Karpas-422 (cell line): ENCODE measurements at places on chromosomes 7 and 10.
A peak's percentile ranks its signal among the peaks of the same experiment; 100 is the strongest.

DNA sequence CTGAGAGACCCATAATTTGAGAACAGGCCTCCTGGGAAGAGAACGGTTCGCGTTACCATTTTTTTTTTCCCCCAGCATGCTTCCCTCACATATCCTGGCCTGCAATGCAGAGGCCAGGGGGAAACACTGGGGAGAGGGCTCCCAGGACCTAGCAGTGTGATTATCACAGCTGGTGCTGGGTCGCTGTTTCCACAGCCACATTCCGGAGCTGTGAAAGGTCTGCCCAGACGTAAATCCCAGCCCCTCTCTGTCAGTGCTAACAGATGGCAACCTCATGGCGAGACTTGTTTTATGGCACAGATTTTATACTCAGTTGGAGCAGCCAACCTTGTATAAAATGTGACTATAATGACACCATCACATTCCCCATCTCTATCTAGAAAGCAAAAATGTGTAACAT lies 150.5 kb downstream of the PLXDC2 start:
- no peak for DNase-seq

DNA sequence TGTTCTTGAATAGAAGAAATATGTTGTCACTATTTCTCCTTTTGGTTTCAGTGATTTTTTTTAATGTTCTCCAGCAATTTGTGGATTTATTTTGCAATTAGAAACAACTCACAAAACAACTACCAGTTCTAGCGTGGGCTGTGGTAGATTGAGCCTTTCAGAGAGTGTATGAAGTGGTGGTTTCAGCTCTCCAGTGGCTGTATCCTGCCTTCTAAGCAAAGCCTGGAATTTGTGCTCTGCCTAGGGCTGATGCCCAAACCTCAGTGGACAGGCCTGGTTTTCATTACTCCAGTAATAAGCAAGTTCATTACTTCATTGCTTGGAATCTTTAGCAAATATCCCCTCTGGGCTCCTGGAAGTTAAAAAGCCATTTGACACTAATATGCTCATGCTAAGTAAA lies 35.9 kb downstream of the APBB1IP start:
- DNase-seq: no peak

DNA sequence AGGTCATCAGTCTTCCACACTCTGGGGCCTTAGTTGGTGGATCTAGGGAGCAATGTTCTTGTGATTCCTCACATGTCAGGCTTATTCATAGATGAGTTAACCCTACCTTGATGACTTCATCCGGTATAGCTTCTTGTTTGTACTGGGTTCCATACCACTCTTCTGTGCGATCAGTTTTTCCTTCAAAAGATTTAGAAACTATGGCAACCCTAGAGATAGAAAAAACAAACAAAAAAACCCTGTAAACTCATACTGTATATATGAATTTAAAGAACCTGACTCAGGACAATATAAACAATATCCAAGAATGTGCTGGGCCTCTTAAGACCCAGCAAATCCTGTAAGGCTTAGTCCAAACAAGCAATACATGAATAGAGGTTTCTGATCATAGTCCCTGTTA lies 83.5 kb downstream of the IDE start:
- no peak for DNase-seq

DNA sequence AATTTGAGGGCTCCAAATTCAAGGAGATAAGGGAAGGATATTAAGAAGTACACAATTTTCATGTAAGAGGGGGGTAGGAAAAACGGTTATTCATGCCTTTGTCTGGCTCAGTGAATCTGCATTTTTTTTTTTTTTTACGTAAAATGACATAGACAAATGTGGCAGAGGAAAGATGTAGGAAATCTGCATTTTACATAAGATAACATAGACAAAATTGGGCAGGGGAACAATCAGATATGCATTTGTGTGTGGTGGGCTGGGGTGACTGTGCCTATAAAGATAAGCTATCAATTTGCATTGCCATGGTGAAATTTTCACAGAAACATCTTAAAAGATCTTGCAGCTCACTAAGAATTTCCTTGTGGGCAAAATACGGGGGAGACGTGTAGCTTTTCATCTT lies 92.7 kb upstream of the GPR141 start:
- DNase-seq: no peak

DNA sequence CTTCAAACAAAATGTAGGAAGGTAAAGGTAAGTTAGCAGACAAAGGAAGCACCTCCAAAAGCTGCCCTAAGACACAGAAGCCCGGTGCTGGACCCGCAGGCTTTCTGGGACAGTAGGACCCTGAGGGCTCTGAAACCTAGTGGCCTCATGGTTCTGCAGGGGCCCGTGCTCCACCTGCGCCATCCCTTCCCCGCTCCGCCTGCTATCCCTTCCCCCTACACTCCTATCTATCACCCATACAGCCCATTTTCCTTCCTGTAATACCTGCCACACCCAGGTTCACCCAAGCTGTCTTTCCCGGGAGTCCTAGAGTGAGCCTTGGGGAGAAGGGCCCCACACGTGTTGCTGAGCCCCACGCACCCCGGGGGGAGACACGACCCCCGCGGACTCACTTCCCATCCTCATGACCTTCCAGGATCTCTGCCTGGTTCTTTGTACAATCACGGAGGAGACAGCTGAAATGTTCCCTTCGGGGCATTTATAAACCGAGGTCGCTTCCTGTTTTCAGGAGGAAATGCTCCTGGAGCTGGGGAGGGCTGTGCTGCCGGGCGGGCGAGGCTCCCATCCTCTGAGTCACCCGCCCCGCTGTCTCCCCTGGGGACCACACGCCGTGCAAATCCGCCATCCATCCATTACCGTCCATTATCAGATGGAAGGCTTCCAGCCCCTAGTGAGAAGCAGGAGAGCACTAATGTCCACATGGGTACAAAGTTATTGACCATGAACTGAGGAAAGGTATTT lies 251.7 kb upstream of the PITRM1 start:
- no peak for DNase-seq

DNA sequence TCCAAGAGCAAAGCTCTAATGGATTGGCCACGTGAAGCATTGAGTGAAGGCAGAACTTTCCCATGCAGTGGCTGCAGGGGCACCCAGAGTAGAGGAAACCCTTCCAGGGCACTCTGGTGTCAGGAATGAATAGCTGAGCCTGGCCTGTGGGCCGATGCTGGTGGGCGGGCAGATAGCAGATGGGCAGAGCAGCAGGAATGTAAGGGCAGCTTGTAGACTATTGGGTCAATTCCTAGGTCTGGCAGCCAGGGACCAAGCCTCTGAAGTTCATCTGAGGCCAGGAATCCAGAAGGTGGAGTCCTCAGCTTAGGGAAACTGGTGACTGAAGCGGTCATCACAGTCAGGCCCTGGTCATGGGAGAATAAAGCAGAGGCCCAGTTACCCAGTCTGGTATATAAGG lies 115.4 kb downstream of the TMEM178B start:
- DNase-seq: no peak

- DNase-seq: no peak
Observed at GRCh38 chr7:101094376-101094775, 9.1 kb downstream of the TRIM56 start.

GRCh38 chr10:44857363-44858016 lies 53.6 kb upstream of the TMEM72 start:
- DNase-seq: peak; percentile 84

DNA sequence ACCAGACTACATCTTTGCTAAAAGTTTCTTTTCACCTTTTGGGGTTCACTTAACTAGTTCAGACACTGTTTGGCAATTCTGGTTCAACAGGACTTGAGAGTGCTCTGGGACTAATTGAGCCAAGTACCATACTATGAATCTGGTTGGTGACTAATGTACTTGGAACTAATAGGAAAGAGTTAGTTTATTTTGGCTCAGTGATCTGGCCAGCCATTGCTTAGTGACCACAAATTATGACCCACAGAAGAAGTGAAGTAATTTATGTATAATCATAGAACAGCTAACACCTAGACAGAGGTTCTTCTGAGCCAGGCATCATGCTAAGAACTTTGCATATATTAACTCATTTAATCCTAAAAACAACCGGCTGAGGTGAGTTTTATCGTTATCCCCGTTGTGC lies 126.5 kb upstream of the JCAD start:
- no peak for DNase-seq

GRCh38 chr7:82677493-82677892 lies 233.9 kb upstream of the CACNA2D1 start:
- no peak for DNase-seq

DNA sequence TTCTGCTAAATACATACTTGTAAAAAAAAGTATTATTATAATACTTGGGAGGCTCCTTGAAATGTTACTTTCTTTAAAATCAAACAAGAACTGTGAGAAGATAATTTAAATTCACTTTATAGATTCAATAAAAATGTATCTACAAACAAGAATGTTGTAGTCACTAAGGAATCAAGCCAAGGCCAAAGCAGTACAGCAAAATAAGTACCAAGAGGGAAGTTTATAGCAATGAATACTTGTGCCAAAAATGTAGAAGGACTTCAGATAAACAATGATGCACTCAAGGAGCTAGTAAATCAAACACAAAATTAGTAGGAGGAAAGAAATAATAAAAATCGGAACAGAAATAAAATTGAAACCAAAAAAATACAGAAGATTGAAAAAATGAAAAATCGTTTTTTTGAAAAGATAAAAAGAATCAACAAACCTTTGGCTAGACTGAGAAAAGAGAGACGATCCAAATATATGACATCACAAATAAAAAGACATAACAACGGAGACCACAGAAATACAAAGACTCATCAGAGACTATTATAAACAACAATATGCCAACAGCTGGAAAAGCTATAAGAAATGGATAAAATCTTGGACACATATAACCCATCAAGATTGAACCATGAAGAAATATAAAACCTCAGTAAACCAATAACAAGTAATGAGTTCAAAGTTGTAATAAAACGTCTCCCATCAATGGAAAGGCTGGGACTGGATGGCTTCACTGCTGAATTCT lies 286.0 kb upstream of the TMEM229A start:
- no peak for DNase-seq

DNA sequence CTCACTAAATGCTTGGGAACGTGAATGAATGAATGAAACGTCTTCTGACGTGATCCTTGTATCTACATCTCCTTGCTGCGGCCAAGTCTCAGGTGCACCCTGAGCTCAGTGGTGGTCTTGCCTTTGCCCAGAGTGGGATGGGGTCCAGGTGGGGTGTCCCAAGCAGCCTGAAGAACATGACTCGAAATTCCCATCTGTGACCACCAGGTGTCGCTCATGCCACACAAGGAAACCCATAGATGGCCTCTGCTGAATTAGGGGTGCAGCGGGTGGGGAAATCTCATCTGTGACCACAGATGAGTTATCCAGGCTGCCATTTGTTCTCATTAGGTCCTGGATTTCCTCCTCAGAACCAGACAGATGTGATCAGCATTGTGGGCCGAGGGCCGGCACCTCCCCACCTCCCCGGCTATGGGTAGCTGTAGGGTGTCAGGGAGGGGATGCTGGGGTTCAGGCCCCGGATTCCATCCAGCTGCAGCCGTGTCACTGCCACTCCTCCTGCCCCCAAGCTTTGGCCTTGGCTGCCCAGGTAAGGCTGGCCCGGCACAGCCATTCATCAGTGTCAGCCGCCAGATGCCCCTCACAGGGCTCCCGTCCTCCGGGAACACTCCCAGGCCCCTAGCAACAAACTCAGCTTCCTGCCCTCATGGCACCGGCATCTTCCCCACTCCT lies 21.0 kb upstream of the GNA12 start:
- peak; percentile 88 for DNase-seq

- DNase-seq: peak; percentile 91
Observed at GRCh38 chr10:92848441-92849233, at the start of gene EXOC6. Gene EXOC6, plus strand, starts transcription at chr10:92848520. Its CDS starts 14 bp downstream, at chr10:92848534.

- no peak for DNase-seq
Observed at GRCh38 chr7:13778967-13779366, 210.5 kb downstream of the ETV1 start.

- peak; percentile 49 for DNase-seq
Observed at GRCh38 chr10:85650791-85651496, 715.7 kb downstream of the GRID1 start.

- no peak for DNase-seq
Observed at GRCh38 chr10:58086144-58086762, 181.4 kb downstream of the IPMK start.

- peak; percentile 84 for DNase-seq
Observed at GRCh38 chr10:11610826-11611247, 613 bp downstream of the USP6NL start.

DNA sequence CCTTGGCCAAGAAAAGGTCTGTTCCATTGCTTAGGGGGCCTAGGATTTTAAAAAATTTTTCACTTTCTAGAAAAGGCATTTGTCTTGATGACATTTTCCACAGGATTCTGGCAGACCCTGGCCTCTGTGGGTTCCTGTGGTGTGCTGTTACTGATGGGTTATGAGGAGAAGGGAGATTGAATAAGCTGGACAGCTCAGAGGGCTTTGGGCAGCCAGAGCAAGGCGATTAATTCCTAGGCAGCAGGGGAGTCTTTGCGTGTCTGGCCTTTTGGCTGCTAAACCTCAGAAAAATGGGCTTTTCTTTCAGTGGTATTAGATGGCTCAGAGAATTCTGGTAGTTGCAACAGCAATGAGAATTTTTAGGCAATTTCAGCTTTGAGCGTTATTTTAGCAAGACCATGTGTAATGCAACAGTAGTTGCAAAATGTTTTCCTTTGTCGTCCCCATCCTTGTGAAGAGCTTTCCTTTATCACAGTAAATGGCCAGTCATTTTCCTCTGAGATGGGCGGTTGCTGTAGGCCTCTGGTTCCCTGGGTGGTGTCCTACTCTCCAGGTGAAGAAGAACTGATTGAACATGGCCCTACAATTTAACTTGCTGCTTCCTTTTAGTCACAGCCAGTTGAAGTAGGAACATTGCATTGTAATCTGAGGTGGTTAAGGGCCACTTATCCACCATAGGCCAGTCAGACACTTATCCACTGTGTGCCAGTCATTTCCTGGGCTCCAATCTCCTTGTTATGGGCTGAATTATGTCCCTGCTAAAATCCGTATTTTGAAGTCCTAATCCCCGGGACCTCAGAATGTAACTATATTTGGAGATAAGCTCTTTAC lies 43.2 kb downstream of the SH2D4B start:
- no peak for DNase-seq

DNA sequence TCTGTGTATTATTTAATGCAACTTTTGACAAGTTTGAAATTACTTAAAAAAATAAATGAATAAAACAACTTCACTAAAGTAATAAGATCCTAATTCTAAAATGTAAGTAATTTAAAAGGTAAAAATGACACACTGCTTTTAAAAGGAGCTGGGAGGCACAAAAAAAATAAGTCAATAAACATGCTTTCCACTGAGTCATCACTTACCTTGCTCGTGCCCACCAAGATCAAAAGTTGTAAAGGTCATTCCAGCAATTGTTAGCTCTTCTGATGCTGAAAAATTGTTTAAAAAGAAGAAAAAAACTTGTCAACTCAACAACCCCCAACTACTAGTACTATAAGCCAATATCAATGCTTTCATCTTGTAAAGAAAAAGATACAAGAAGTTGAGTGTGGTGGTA lies 9.5 kb downstream of the SAR1A start:
- no peak for DNase-seq
